BE2C (cell line): ENCODE measurements at places on chromosomes 12 and 14.
A peak's percentile ranks its signal among the peaks of the same experiment; 100 is the strongest.

DNA sequence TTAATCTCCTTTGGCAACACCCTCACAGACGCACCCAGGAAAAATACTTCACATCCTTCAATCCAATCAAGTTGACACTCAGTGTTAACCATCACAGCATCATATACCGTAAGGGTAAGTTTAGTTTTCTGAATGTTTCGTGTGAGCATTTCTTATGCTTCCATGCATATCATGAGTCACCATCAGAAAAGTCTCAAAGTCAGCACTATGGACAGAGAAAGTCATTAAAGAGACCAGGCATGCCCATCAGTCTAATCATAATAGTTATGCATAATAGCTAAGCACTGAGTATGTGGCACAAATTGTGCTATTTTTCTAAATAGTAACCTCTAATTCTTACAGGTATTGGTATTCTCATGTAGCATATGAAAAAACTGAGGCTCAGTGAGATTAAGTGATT is 158.8 kb upstream of the PRMT8 start:
- DNase-seq, result no peak

DNA sequence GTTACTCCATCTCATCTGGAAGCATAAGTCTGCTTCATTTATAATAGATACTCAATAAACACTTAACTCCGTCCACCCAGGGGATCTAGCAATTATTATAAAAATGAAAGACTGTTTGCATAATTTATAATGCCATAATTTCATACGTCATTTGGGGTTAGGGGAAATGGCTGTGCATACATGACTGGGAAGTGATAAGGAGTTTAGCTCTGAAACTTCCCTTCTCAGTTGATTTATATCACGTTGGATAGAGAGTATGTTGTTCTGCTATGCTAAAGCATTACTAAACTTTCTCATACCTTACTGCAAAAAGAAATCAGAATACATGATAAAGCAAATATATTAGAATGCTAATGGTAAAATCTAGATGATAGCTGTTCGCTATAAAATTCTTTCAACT is 90.4 kb upstream of the DYNC1H1 start:
- no peak for DNase-seq

GRCh38 chr14:78605897-78606500 is 435.8 kb downstream of the NRXN3 start:
- no peak for DNase-seq

- DNase-seq, result peak; percentile 2
Measured at GRCh38 chr12:132384916-132385774, 55.8 kb upstream of the GALNT9 start.

GRCh38 chr14:89165189-89166181 is 251.5 kb downstream of the FOXN3 start:
- no peak for DNase-seq

DNA sequence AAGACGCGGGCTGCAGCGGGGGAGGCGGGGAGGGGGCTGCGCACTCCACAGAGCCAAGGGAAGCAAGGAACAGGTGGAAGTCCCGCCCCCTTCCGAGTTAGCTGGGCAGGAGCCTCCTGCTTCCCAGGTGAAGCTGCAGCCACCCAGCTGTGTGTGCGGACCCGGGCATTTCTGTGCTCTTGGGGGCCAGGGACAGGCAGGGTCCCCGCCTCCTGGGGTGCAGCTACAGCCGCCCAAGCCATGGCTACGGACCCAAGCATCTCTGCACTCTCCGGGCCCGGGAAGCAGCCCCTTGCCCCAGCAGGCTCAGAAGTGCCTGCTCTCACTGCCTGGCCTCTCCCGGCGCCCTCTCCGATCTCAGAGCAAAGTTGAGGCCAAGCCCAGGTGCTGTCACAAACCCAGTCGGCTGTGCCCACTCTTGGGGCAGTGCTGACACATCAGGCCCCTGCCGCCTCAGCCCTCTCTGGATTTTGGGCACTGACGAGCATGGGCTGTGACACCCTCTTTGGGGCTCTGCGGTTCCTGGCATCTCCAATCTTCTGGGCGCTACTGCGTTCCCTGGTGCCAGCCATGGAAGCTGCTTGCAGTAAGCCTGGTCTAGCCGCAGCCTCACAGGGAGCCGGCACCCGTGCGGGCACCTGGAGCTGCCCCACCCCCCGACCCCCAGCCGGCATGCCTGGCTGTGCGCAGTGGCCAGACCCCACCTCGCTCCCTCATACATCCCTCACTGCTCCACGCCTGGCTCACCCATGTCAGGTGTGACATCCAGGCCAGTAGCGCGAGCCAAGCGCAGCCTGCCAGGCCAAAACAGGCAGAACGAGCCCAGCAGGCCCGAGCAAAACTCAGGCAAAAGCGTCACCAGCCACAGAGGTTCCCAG is 8.5 kb upstream of the MGAT4C start:
- no peak for DNase-seq

DNA sequence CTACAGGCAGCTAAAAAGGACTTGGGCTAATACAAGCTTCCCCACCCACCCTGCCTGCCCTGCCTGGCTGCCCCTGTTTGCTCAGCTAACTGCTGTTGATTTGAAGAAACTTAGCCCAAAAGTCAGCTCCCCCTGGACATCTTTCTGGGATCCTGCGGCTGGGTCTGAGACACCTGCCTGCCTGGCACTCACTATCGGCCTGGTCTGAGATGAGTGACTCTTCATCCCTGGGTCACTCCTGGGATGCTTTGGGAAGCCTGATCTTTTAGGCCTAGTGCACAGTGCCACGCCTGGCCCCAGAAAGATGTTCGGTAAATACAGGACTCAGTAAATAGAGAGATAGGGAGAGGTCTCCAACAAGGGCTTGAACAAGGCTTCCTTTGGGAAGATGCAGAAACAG is 211.3 kb upstream of the DIO3 start:
- no peak for DNase-seq

DNA sequence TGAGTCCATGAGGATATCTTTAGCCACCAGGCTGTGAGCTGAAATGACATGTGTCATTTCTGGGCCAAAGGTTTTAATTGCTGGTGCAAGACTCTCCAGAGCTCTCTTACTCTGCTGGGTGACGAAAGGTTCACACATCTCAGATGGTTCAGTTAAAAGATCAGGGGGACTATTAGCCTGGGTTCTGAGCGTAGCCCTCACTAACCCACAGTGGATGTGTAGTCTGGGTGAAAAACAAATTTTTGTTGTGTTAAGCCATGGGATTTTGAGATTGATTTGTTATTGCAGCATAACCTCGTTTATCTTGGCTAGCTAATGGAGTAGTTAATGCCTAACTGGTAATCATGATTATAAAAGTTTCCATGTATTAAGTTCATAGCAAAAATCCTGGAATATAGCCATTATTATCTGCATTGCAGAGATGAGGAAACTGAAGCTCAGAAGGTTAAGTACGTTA is 251.5 kb downstream of the RMST start:
- no peak for DNase-seq

GRCh38 chr12:59134750-59135149 is 214.4 kb upstream of the LRIG3 start:
- DNase-seq, result no peak

DNA sequence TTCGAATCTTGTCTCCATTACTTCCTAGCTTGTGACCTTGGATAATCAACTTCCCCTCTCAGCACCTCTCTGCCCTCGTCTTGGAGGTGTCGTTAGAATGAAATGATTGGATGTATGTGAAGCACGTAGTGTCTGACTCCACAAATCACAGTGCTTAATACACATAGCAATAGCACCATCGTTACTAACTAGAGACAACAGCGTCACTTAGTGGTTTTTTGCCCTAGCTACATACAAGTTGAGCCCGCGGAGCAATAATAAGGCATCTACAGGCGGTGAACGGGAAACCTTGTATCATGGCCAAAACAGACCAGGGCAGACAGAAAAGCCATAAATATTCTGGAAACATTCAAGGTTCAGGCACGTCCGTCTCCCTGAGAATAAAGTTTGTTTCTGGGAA is 154.9 kb downstream of the ASCL4 start:
- peak; percentile 32 for DNase-seq

DNA sequence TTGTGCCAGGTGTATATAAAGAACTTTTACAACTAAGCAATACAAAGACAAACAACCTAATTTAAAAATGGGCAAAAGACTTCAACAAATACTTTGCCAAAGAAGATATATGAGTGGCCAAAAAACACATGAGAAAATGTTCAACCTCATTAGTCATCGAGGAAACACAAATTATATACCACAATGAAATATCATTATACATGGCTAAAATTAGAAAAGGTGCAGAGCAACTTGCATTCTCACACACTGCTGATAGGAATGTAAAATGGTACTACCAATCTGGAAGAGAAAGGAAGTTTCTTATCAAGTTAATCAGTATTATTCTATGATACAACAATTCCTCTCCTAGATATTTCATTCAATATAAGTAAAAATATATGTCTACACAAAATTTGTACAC is 131.6 kb upstream of the FRMD6 start:
- no peak for DNase-seq

GRCh38 chr12:110548678-110549077 is 34.4 kb downstream of the PPTC7 start:
- no peak for DNase-seq

- no peak for DNase-seq
Measured at GRCh38 chr12:86826051-86826450, 569.9 kb upstream of the MGAT4C start.

- DNase-seq, result no peak
Measured at GRCh38 chr14:57732463-57733285, 133.2 kb downstream of the SLC35F4 start.

DNA sequence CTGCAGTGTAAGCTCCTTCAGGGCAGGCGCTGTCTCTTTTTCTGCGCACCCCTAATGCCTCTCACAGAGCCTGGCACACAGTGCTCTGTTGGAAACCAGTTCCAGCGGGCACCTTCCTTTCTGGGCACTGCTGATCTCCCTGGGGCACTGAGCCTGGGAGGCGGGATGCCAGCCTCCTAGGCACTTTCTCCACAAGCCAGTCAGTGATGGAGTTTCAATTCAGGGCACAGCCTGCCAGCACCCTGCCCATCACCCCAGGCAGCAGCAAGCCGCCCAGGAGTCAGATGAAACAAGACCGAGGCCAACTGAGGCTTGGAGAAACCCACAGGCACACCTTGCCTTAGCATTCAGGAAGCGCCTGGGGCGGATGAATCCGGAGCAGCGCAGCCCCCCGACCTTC is 5.7 kb upstream of the CTDSP2 start:
- DNase-seq, result no peak

- peak; percentile 43 for DNase-seq
Measured at GRCh38 chr14:100534528-100535286, 52.5 kb downstream of the BEGAIN start.

DNA sequence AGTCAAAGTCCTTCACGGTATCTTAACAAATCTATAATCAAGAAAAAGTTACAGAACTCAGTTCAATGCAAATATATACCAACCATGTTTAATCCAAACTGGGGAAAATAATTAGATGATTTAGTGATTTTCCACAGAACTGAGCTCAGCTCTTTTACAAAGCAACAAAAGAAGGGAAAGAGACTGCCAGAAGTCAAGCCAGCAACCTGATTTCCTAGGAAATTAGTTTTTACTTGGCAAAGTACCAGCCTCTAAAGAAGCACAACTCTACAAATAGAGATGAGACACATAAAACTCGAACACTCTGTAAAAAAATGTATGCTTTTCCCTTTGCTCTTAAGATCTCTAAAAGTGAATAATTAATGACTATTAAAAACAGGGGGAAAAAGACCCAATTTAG is 19.4 kb downstream of the NUMB start:
- no peak for DNase-seq

DNA sequence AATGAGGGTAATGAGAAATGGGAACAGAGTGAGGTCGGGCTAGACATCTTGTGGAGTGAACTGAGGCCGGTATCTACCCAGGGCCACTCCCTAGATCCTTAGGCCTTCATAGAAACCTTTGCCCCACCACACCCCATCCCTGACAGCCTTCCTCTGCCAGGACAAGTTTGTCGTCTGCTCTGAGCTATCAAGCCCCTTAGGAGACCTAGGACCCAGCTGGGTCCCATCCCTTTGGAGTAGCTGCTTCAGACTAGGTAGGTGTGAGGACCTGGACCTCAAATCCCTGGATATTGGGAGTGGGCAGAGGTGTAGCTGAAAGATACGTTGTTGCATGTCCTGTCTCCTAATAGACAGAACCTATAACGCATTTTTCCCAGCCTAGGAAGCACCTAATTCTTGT is at the start of gene TMEM253:
TSS of gene TMEM253 (plus strand) at position 136 of the 400 bp plus-strand sequence. CDS start 278 bp downstream, outside the sequence.
- DNase-seq, result no peak

GRCh38 chr14:37443461-37443860 is 151.6 kb downstream of the FOXA1 start:
- no peak for DNase-seq
